ENCODE measurements at places on chromosomes 3 and 15.

DNA sequence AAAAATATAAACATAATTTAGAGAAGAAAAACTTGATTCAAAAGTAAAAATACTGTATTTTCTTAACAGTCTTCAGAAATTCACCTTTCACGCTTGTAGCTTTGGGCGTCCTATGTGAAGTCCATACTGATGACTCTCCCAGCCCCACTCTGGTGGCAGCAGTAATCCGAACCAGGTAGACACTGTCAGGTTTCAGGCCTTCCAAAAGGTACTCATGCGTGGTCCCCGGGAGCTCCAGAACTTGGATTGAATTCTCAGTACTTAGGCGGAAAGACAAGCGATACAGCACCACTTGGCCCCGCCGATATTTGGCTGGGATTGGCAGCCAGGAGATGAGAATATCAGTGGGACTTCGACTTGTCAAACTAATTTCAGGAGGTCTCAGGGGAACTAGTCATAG lies 69.7 kb downstream of the PRTG start:
- no peak for DNase-seq

- no peak for DNase-seq
Measured at GRCh38 chr3:156681002-156681401, 6.6 kb downstream of the TIPARP start.

DNA sequence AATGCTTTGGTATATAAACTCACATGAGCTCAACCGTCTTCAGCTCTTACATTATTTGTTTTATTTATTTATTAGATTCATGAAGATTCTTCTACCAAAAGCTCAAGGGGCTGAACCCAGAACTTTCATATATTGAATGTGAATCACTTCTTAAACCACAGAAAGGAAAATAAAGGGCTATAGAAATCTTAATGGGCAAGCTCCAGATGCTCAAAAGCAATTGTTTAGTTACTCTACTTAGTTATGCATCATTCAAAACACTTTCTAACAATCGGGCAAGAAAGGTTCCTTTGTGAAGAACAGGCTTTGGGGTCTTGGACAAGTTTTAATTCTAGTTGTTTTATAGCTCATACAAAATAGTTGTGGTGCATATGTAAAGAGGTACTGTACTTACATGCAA lies 380.2 kb downstream of the TIGIT start:
- no peak for DNase-seq

DNA sequence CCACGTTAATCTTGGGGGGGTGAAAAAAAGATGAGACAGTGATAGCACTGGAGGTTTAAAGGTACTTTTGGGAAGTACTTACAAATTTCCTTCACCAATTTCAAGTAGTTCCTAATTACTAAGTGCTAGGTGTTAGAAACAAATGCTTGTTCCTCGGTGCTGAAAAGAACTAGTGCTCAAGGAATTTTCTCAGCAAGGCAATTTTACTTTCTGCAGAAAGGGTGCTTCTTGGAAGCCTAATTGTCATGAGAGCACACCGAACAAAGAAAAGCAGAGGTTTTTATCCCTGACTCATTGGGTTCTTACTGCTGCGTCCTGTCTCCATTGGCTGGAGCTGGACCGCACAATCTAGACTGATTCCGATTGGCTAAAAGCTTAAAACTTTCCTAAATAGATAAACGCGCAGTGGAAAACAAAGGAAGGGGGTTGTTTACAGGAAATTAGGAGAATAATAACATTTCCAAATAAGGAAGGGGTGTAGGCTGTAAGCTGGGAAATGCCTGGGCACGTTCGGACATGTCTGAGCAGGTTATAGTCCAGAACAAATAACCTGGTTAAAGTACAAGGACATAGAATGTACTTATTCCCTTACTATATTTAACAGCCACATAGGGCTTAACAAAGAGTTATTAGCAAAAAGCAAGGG lies 49.6 kb downstream of the CHD2 start:
- DNase-seq = no peak

GRCh38 chr3:129746629-129747028 lies 140.2 kb upstream of the PLXND1 start:
- no peak for DNase-seq

GRCh38 chr3:113140876-113141275 lies 70.5 kb upstream of the BOC start:
- no peak for DNase-seq

DNA sequence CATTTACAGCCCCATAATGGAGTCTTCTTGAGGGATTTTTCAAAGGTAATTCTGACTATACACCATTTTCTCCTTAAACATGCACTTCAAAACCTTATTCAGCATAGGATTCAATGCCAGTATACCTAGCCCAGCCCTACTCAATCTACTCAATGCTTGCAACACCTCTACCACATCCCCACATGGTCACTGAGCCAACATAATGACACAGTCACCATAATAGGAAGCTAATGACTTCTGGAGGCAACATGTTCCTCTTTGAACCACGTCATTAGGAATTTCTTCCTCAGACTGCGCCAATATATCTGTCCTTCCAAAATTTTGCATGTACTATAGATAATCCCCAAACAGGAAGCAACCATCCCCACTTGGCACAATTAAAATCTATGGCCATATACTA lies 153.9 kb upstream of the SETMAR start:
- no peak for DNase-seq

DNA sequence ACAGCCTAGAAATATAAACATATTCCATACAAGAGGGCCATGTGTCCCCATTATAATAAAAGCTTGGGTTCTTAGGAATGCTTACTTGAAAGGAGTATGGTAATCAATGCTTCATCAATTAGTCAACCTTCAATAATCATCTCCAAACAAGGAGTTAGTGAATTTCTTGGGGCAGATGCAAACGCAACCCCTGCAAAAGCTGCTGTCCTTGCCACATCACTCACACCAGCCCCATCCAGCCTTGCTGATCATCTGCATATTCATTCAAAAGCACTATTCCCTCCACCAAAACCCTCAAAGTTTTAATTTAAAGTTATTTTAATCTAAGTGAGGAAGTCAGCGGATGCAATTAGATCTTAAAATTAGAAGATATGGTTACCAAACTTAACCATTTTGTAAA lies 54.0 kb upstream of the VGLL4 start:
- no peak for DNase-seq

- no peak for DNase-seq
Measured at GRCh38 chr15:93987068-93987467, 244.3 kb upstream of the MCTP2 start.

DNA sequence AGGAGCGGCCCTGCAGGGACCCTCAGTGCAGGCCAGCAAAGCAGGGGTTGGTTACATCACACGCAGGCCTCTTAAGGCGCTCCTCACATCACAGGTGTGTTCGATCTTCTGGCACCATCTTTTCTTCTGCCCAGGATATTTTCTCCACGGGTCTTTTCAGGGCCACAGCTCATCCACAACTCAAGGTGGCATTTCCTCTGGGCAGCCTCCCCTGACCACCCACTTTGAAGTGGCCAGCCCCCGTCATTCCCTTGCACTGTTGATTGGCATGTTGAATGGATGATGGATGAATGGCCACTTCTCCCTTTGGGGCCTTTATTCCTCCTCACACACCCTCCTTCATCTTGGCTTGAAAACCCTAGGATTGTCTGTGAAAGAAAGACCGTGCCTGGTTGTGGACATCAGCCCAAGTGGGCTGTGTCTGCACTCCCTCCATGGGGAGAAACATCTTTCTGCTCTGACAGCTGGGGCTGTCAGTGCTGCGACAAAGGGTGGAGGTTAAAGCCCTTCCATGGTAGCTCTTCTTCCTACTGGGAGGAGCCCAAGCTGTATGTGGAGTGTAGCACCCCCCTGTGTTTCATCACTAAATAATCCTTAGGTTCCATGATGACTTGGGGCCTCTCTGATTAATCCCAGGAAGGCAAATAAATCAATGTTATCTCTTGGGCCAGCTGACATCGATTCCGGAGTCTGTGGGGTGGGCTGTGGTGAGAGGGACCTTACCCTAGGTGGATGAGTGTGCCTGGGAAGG lies 102.5 kb downstream of the EPHB1 start:
- no peak for DNase-seq

- DNase-seq = no peak
Measured at GRCh38 chr3:74623261-74623836, 8.9 kb upstream of the CNTN3 start.

DNA sequence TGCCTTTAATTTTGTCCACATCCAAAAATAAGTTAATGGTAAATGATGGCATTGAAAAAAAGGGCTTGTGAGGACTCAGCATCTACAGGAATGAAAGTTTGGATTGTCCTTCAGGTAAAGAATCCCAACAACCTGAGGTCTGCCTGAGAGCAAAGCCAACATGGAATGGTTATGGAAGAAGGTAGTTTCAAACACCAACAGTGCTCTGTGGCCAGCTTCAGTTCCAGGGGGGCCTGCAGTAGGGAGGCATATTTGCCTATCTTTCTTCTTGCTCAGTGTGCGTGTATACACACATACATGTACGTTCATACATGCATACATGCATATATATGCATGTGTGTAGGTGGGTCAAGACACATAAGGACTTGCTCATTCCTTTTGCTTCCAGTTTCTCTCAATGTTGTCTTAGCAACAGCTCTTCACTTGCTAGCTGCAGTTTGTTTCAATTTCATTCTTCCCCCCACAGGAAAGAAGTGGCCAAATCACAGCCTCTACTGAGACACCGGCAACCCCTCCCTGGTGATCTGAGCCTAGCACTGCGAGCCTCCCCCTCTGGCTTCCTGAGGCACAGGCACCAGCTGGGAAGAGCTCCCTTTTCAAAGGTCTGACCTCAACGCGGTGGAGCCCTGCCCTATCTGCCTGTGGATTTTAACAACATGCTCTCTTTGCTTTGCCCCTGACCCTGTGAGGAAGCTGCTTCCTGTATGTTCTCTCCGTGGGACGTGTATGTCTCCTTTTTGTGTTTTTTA lies 146.2 kb downstream of the KLF13 start:
- no peak for DNase-seq

DNA sequence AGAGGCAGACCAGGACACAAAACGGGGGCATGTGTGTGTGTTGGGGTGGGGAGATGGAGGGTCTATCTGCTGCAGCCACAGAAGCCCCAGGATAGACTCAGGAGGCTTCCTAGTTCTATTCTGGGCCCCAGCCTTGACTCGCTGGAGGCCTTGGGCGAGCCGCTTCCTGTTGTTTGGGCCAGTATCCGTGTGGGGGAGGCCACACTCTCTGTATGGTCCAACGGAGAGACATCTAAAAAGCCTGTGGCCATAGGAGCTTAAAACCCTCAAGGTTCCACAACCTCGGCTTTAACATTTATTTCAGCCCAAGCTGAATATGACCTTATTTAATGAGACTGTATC lies 32.8 kb downstream of the POC1A start:
- no peak for DNase-seq

DNA sequence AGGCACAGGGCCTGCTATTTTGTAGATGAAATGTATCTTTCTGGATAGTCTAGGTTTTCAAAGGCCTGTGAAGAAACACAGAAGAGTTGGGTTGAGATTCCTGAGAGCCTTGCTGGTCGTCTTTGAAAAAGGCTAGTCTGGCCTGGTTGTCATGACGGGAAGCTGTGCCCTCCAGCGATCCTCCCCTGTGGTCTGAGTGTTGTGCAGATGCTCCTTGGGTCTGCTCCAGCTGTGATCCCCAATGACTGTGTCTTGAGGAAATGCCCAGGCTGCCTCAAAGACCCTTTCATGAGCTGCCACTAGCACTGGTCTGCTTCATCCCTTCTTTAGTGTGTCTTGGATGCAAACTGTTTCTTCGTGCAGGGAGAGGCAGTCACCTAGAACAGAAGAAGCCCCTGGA lies 111.0 kb upstream of the SYNPR start:
- DNase-seq = no peak

- DNase-seq = no peak
Measured at GRCh38 chr3:146166415-146166821, 5.4 kb upstream of the PLOD2 start.

GRCh38 chr15:89107984-89108383 lies 19.7 kb downstream of the ABHD2 start:
- no peak for DNase-seq

DNA sequence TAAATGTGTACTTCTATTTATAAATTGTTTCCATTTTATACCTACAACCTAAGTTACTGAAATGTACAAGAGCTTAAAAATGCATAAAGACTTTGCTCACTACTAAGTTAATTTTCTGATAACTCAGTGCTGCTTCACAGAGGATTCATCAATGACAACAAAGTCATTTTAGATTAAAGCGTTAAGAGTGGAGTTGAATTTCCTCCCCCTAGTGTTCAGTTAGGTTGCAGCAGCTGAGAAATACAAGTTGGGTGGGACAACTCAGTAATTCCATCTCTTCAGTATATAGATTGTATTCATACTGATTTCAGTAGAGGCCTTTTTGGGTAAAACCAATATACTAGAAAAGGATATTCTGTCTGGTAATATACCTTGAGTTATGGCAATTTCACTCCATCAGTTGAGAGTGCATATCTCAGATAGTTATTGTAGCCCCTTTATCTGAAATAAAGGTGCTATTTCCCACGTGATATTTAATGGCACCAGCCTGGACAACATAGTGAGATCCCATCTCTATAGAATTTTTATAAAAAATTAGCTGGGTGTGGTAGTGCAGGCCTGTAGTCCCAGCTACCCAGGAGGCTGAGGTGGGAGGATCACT lies 6.9 kb upstream of the RPL35A start:
- no peak for DNase-seq

- no peak for DNase-seq
Measured at GRCh38 chr3:53650424-53650823, 156.0 kb downstream of the CACNA1D start.

DNA sequence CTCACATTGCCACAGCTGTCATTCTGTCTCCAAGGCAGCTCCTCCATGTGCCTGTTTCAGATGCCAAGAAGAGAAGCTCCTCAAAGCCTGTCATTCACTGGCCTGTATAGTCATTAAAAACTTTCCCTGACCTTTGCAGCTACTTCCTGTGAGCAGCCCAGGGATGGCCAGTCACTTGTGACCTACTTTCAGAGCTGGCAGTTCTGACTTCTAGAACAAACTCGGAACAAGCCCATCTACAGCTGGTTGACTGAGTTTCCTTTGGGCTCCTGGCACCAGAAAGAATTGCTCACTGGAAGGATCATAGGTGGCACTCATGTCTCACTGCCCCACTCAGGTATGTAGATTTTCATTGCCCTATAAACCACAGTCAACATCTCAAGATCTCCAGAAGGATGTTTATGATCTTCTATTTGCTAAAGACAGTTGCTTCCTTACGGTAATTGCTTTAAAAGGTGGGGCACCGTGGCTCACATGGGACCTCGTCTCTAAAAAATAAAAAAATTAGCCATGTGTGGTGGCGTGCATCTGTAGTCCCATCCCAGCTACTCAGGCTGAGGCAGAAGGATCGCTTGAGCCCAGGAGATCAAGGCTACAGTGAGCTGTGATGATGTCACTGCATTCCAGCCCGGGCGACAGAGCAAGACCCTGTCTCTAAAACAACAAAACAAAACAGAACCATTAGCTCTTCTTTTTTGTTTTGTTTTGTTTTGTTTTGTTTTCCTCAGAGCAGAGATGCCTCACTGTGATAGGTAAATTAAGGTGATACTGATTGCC lies 11.2 kb upstream of the ATP13A3 start:
- no peak for DNase-seq

- DNase-seq = no peak
Measured at GRCh38 chr15:80703965-80704364, 8.9 kb downstream of the ABHD17C start.

- DNase-seq = no peak
Measured at GRCh38 chr15:64891561-64891960, 20.1 kb upstream of the ANKDD1A start.

- DNase-seq = no peak
Measured at GRCh38 chr3:117411971-117412370, 702.4 kb downstream of the TUSC7 start.

GRCh38 chr3:190209533-190209932 lies 88.8 kb upstream of the P3H2 start:
- DNase-seq = no peak

Data from stimulated activated CD8-positive, alpha-beta memory T cell treated with anti-CD3 and anti-CD28 coated beads, Interleukin-7, amount 100 ng/mL, for 1 hour (primary cell).